Fibroblast of mammary gland (primary cell): ENCODE measurements at places on chromosomes 1 and 21.

- no peak for DNase-seq
Observed at GRCh38 chr1:155967341-155968050, 10.9 kb downstream of the ARHGEF2 start.

DNA sequence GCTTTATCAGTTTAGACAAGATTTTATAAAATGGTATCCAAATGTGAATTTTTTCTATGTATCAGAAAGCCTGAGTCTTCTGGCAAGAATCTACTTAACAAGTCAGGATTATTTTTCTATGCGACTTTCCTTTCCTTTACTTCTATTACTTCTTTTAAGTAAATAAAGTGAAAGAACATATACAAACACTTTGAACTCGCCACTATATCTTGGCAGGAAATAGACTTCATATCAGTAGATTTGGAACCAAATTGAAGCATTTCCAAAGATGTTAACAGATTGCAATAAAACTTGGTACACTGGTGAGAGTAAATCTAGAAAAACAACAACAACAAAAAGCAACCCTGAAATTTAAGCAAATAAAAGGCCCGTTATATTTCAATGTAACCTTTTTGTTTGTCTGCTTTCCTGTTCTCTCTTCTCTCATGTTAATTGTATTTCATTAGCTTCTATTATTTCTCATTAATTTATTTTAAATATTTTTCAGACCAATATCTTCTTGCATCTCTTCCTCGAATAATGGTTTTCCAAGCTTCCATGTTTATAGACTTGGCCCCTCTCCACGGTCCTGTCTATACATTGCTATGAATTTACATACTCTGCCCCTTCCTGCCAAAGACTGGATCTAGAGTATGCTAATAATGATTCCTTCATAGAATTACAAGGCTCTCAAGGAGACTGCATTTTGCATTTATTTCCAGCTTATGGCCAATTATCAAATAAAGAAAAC, 843.6 kb downstream of the ADGRL2 start:
- DNase-seq = no peak

DNA sequence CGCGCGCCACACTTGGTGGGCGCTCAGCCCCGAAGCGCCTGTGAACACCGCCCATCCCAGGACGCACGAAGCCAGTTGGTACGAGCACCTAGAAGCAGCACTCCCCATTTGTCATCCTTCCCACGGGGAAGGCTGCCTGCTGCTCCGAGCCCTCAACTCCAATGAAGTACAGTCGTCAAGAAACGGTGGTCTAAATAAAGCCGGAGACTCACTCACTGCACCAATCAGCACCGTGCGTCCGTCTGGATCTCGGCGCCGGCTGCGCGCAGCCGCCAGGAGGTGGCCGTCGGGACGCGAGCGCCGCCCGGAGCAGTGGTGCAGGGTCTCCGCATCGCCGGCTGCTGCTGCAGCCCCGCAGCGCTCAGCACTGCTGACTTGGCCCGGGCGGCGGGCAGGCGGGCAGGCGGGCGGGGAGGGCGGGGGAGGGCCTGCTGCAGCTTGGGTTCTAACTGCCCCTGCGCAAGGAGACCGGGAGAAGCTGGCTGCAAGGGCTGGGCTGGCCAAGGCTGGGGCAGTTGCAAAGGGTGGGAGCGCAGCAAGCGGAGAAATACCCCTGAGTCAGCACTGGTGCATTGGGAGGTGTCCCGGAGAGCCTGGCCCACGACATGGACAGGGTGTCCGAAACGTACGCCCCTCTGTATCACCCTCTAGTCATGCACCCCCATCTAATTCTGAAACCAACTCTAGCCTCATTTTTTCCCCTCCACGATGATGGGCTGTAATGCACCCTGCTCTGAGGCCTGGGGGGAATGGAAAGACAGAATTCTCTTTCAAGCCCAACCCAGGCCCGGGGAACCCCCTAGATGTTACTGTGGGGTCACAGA, 35.8 kb upstream of the H6PD start:
- DNase-seq = peak; percentile 58

DNA sequence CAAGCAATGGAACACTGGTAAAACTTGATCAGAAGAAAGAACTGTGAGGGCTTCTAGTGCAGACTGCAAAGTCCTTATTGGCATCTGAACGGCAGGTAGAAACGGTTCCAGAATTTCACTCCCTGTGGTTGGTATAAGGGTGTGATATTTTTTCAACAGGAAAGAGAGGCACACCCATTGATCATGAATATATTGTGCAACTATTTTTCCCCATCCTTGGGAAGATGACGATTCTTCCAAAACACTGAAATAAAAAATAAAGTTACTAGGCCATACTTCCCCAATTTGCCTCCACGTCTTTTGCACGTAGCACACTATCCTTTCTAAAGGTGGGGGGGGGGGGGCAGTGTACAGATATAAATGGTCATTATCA, 49.6 kb downstream of the TARBP1 start:
- no peak for DNase-seq

GRCh38 chr1:53547231-53547790, 88.1 kb downstream of the DMRTB1 start:
- no peak for DNase-seq

DNA sequence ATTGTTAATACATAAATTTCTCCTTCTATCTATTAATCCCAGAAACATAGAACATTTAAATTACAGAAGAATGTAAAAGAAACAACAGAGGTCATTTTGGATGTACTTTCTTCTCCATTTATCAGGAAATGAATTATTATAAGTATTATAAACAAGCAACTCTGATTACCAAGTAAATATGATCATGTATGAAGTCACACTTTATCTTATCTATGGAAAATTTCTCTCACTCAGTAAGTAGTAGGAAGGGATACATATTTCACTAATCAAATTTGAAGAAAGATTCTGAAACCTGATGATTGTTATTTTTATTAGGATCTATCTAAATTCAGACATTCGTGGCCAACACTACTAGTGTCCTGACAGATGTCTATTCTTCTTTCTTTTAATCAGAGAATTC, 770.7 kb downstream of the LTN1 start:
- no peak for DNase-seq

GRCh38 chr21:32921632-32922230, 104.0 kb upstream of the OLIG2 start:
- DNase-seq = peak; percentile 33

DNA sequence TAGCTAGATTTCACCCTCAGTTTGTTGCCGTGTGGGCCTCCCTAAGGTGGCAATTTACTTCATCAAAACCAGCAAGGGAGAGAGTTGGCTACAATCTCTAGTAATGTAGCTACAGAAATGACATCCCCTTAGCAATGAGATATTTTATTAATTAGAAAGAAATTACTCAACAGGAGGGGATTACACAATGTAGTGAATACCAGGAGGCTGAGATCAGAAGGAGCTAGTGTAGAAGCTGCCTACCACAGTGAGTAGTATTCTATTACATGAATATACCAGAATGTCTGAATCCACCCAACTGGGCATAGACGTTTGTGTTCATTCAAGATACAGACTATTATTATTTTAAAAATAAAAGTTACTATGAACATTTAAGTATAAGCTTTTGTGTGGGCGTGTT, 868.2 kb upstream of the CXADR start:
- DNase-seq = peak; percentile 78

DNA sequence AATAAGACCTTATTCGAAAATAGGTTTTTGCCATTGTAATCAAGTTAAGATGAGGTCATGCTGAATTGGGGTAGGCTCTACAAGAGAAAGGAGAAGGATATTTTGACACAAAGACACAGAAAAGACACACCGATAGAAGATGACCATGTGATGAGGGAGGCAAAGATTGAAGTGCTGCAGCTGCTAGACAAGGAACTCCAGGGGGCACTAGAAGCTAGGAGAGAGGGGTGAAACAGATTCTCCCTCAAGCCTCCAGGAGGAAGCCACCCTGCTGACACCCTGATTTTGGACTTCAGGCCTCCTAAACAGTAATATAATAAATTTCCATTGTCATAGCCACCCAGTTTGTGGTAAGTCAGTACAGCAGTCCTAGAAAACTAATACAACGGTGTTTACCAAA, 506.8 kb upstream of the CAMK1G start:
- peak; percentile 7 for DNase-seq

DNA sequence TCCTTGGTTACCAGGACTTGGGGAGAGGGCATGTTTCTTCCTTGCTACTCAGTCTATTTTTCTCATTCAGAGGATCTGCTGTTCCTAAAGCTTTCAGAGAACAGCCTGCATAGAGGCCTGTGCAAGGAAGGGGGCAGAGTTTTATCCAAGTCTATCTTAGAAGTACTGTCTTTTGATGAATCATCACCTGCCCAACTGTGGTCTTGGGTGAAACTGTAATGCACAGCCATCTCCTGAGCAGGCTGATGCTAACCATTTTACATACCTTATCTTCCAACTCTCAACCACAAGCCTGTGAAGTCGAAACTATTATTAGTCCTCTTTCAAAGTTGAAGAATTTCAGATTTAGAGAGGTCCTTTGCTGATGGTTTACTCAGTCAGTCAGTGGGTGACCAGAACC, 368.0 kb downstream of the HHAT start:
- DNase-seq = no peak

GRCh38 chr1:15691434-15692032, 7.4 kb downstream of the PLEKHM2 start:
- peak; percentile 53 for DNase-seq

DNA sequence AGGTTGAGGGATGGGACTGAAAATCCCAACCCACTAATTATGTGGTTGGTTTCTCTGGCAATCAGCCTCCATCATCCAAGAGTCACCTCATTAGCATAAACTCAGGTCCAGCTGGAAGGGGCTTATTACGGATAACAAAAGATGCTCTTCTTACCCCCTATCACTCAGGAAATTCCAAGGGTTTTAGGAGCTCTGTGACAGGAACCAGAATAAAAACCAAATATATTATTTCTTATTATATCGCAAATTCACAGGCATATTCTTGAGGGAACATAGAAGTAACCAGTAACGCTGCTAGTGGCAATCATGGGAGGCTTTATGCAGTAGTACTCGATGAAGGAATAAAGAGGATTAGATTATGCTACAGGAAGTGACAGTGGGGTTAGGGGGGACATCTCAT, 59.7 kb downstream of the ATF6 start:
- no peak for DNase-seq

- DNase-seq = peak; percentile 67
Observed at GRCh38 chr1:31703431-31704270, at the start of gene COL16A1. Gene COL16A1, minus strand, starts transcription at chr1:31704017. Its CDS starts 1,824 bp downstream, at chr1:31702193.

DNA sequence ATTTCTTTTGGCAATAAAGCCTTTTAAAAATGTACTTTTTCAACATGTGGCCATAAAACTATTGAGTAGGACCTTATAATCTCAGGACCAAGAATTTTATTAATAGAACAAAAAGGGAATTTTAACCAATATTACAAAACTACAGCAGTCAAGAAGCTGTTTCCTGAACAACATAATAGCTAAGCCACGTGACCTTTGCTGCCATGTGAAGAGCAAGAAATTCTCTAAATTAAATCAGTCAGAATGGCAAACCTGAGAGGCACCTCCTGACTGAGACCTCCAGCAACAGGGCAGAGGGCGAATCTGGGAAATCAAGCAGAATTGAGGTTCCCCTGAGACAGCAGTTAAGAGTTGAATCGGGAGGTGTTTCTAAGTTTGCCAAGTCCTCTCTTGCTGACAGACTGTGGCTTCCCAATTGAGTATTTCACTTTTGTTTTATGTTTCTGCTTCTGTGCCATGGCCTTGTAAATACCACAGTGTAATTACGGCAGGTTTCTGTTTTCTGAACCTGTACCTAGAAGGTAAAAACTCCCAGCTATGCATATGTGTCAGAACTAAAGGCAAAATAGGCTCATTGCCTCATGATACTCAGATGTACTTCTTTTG, 358.4 kb downstream of the NTNG1 start:
- no peak for DNase-seq

DNA sequence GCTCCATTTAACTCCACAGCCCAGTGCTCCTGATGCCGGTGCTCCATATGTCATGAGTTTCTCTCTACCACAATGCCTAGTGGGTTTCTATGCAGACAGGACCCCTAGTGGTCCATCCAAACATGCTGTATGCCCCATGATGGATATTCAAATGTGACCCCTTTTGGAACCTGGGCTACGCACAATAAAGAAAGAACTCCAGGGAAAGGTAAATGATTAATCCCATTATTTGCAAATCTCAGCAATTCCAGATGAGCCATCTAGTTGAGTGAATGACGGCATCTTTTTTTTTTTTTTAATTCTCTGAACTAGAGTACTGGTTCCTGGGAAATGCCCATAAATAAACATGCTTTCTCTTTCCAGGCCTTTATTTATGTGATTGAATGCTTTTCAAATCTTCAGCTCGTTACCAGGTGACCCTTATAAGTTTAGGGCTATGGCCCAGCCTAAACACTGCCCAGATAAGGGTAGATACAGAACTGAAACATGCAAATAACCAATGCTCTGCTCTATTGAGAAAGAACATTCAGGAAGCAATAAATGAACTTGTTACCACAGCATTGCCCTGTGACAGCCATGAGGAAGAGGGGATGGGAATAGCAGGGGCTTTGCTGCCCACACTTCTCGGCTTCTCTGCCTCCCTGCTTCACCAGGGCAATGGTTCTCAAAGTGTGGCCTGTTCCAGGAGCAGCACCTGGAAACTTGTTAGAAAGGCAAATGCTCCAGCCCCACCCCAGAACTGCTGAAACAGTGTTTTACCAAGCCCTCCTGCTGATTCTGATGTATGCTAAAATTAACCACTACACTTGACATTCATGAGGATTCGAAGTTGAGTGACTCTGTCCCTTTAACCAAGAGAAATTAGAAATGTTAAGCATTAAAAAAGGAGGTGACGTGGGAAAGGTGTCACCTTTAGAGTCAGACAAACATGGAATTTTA, 151.7 kb downstream of the SEC16B start:
- DNase-seq = no peak

- no peak for DNase-seq
Observed at GRCh38 chr1:213017447-213018273, 2.0 kb upstream of the ANGEL2 start.

- no peak for DNase-seq
Observed at GRCh38 chr1:209609791-209610630, 26.5 kb downstream of the CAMK1G start.

DNA sequence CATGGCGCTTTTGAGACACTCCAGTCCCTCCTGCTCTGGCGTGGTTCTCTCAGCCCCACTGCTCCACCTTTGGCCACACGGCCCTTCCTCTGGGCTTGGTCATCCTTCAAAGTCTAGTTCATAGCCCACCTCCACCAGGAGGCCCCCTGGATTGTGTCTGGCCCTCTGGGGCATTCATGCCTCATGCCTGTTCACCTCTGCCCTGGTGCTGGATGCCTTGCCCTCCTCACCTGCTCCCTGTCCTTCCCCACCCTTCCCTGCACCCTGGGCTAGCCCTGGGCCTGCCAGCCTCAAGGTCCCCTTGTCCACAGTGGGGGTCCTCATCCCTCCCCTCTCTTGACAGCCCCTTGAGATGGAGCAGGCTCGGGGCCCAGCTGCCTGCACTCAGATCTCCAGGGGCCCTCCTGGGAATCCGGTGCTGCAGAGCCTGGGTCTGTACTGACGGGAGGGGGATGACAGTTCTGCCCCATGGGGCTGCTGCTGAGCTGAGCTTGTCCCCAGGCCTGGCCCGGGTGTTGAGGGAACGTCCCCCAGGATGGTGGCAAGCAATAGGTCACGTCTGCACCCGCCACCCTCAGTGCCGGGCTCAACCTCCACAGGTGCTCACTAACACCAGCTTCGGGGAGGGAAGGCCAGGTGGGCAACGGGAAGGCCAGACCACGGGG, 18.4 kb downstream of the PRXL2B start:
- DNase-seq = no peak
